ENCODE measurements at places on chromosomes 5 and 9. TPM values are rescaled to one million over a fixed set of nuclear protein-coding genes. Genes with fewer than 3 reads are reported as not detected.

Gene CCL28
- total RNA-seq: not detected

Gene DNAJC21
- total RNA-seq: 36.1 TPM

Gene ZNF354C
- not detected for total RNA-seq

Gene GPR150
- total RNA-seq: not detected

Gene C1QTNF2
- 1.6 TPM for total RNA-seq

Gene DOLK
- total RNA-seq: 56.7 TPM

Gene PLEKHG4B
- 0.29 TPM for total RNA-seq

Gene AHRR
- 1.2 TPM for total RNA-seq

Gene ISCA1
- 70.4 TPM for total RNA-seq

Gene CCDC187
- total RNA-seq: 0.07 TPM

Gene GRXCR2
- not detected for total RNA-seq

DNA sequence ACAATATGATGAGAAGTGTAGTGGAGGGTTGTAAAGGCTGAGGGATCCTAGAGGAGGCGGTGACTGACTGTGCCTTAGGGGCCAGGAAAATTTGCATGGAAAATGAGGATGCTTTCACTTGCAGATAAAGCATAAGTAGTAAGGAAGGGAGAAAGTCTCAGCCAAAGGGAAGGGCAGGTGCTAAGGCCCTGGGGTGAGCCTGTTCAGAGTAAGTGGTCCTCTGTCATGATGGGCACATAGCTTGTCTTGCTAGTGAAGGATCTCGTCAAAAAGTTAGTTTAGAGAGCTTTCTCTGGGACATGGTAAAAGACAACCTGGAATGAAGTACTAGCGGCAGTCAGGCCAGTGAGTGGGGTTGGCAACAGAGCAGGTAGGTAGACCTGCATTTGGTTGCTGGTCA lies 75.4 kb upstream of the CPLX2 start:
- no peak for DNase-seq

DNA sequence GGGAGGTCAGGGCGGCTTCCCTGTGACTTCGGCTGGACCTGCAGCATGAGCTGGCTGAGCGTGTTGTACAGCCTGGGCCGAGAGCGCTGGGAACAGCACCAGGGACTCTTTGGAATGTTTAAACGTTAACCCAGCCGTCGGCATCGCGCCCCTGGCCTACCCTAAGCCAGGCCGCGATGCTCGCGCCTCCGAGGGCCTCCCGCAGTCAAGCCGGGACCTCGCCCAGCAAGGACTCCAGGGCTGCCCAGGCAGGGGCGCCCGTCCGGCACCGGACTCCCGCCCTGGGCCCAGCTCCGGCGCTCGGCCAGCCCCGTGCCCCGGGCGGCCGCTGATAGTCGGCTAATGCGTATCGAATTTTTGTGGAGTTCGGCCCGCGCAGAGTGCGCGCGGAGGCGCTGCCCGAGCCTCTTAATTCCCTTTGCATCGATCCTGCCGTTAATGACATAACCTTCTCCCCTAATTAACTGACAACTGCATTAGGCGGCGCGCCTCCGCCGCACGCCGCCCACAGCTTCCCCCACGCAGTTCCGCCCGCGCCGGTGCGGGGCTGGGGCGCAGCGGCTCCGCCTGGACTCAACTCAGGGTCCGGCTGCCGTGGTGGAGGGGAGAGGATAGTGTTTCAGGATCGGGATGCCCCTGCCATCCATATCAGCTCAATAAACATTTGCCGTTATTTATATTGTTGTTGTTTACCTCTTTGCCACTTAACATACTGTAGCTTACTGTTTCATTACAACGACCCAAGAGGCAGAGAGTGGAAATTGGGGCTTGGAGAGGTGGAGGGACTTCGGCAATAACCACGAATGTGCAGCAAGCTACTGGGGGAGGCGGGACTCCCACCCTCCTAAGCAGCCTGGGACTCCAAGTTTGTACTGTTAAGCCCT lies 28.8 kb upstream of the CDC23 start:
- no peak for DNase-seq

GRCh38 chr5:116922532-116922931 lies 347.9 kb upstream of the SEMA6A start:
- DNase-seq: no peak

DNA sequence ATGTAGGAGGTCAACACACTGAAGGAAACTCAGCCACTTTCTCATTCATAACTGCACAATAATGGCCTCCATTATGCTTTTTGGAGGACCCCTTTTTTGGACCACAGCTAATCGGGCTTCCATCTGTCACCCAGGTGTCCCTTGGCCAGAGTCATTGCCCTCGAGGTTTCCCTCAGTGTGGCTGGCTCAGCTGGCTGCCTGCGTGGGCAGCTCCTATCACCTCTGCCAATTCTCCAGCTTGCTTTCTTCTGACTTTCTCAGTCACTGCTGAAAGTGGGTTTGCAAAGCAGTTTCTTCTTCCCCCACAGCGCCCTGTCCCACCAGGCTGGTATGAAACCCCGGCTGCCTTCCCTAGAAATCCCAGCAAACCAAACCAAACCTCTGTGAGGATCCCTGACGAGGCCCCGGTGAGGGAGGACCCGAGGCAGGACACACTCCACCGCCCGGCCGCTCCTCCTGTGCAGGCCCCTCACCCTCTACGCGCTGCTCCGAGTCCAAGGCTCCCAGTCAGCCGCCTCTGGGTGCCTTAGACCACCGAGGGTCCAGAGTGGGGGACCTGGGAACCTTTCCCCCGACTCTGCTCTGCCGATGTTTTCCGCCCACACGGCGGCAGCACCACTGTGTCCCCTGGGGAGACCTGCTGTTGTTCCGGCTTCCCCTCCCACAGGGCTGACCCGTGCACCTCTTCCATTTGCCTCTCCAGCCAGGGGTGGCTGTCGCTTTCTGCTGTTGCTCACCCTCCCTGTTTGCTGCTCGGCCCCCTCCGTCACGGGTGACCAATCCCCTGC lies 109.5 kb downstream of the TENT4A start:
- DNase-seq: no peak

DNA sequence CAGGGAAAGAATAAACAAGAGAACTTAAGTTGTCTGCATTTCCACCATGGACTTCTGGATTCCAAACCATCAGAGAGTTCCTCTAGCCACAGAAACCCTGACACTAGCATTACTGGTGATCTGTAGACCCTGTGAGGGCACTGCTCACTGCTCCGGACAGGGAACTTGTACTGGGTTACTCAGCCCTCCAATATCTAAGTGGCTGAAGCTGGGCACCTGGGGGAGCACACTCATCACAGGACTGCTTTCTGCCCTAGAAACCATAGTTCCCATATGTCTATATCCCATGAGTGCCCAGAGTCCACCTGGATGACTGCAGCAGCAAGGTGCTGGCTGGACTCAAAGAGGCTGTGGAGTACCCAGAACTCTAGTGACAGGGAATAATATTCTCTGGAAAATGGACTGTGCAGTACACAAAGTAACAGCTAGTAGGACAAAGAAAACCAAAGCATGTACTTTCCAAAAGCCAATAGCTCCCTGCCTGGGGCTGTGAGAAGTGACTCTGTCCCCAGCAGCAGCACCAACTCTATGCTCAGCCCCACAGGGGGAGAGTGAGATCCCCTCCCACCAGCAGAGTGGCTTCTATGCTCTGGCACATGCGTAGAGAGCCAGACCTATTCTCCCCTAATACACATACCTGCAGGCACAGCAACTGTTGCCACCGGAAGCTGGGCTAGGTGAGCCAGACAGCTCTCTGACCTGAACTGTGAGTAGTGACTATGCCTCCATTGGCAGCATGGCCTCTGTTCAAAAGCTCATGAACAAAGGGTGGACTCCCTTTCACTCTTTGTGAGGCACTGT lies 472.9 kb upstream of the FTMT start:
- DNase-seq: no peak

DNA sequence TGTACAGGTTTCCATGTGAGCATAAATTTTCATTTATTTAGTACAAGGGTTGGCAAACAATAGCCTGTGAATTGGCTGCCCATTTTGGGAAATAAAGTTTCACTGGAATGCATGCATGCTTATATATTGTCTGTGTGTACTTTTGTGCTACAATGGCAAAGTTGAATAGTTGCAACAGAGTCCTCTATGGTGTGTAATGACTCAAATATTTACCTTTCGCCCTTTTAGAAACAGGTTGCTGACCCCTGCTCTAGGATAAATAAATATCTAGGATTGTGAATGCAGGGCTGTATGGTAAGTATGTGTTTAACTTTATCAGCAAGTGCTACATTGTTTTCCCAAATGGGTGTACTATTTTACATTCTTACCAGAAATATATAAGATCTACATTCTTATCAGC lies 47.2 kb downstream of the XRCC4 start:
- DNase-seq: no peak

GRCh38 chr9:74570879-74571512 lies 73.9 kb downstream of the RORB start:
- DNase-seq: peak; percentile 24

- no peak for DNase-seq
These were observed 24.0 kb upstream of the FRMPD1 start for GRCh38 chr9:37626708-37627292.

DNA sequence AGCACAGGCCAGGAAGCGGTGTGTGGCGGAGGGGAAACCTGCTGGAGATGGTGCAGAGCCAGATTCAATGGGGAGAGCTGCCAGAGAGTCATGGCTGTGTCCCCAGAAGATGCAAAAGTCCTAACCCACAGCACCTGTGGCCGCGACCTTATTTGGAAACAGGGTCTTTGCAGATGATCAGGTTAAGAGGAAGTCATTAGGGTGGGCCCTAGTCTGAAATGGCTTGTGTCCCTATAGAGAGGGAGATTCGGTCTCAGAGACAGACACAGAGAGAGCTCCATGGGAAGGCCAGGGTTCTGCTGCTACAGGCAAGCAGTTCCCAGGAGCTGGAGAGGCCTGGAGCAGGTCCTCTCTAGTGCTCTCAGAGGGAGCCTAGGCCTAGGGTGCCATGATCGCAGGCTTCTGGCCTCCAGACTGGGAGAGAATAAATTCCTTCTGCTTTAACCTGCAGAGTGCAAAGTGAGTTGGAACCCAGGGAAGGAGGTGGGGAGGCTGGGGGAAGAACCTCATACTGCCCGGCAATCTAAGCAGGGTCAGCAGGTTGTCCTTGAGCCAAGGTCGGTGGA lies 1.9 kb upstream of the LPCAT1 start:
- DNase-seq: no peak

- DNase-seq: peak; percentile 6
These were observed 15.7 kb upstream of the CEP120 start for GRCh38 chr5:123438902-123439301.

- no peak for DNase-seq
These were observed 60.3 kb downstream of the UBAP2 start for GRCh38 chr9:33988219-33988890.

DNA sequence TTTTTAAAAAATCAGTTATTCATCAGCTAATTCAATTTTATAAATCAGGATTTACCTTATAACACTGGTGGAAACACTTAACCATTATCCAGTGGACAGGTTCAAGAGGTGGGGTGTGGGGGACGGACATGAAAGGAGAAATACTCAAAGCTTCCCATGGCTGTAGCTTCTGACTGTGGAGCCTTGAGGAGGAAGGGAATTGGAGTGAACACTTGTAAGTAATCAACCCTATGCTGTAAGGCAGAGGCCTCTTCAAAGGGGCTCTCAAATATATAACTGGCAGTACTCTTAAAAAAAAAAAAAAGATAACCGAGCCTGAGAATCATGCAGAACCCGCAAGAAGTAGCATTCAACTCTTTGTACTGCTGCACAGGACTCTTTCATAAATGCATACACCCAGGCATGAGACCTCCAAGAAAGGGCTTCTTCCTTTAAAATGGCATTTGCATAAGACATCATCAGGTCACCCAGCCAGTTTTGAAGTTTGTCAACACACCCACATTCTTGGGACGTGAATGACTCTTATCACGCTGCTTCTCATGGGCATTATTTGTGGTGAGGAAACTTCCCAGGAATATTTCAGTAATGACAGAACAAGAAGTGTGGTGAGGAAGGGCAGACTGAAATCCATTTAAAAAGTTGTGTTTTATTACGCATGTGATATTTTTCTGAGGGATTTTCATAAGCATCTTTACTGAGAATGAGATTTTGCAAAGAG lies 8.1 kb downstream of the OSMR start:
- DNase-seq: peak; percentile 97

- DNase-seq: no peak
These were observed 31.7 kb upstream of the CSF1R start for GRCh38 chr5:150117945-150118560.

GRCh38 chr5:152218694-152219093 lies 186.4 kb downstream of the NMUR2 start:
- no peak for DNase-seq

- DNase-seq: no peak
These were observed 101.6 kb upstream of the CPEB4 start for GRCh38 chr5:173786286-173787187.

GRCh38 chr9:96858670-96859069 lies 4.4 kb upstream of the ZNF782 start:
- no peak for DNase-seq

Measured in A172 (cell line).